CD4-positive, alpha-beta T cell treated with Interleukin-4 for 4 hours (primary cell): ENCODE measurements at places on chromosomes 2 and 18.

DNA sequence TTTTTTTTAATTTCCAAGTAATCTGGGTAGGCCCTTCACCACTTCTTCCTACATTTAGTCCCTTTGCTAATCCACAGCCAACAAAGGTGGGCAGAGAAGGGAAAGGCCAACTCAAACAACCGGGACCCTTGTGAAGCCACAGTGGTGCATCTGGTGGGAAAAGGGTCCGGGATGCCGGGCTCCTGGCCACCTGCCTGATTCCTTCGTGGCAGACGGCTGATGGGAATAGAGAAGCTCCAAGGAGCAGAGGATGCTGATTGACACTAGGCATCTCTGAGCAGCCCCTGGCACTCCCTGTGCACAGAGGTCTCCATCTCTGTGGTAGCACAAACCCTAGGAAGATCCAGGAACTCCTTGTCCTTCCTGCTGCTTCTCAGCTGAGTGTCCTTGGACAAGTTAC lies 37.0 kb downstream of the POLR1A start:
- no peak for DNase-seq

- DNase-seq, result no peak
These were observed 6.7 kb downstream of the GFPT1 start for GRCh38 chr2:69380072-69380917.

DNA sequence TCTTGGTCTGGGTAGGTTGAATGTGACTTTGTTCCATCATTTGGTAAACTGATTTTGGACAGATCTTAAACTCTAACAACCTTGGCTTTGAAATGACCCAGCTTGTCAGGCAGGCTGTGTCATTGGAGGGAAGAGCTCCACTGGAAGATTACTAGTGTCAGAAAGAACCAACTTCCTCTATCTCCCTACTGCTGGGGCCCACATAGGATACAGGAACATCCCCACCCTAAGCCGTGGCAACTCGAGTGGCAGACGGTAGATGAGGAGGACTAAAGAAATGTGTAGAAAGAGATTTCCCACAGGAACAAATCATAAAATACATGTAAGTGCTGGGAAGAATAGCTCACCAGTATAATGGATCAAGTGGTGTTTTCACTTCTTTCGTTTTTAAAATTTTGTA lies 4.3 kb upstream of the G6PC2 start:
- DNase-seq, result no peak

DNA sequence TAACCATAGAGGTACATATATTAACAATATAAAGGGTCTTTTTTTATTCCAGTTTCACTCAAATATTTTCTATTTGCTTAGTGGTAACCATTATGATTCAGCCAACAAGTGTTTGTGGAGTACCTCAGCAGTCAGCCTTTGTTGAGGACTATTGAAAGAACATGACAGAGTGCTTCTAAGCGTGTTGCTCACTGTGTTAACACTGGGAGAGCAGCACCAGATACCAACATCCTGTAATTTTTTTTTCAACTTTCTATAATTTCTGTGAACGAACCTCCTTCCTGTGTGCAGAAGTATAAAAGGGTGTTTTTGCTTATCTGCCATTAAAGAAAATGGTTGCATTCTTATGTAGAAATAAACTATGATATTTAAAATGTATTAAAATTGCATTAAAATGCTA lies 239.0 kb downstream of the PHLPP1 start:
- no peak for DNase-seq

- no peak for DNase-seq
These were observed 143.6 kb downstream of the SPP2 start for GRCh38 chr2:234193977-234194563.

DNA sequence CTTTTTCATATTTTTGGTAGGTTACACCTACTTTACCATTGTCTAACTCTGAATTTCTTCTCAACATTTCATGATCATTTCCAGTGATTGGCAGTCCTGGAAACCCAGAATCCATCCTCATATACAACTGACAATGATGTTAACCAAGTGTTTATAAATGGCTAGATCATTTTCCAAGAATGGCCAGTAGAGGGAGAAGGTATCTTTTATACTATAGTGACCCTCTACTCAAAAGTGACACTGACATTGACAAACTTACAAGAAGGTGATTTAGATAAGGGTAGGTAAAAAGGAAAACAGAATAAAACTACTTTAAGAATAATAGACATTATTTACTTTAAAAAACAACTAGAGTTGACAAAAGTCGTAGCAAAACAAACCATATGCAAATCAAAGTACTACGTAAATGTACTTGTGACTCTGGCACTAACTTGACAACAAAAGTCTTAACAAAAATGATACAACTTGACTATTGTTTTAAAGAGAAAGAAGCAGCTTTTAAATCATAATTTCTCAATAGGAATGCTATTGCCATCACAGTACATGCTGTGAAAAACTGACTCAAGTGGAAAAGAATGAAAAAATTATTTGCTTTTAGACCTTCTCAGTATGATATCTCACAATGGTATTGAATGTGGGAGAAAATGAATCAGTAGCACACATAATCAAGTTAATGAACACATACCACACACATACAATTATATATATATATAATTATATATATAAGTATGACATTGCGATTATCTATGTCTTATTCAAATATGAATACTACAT lies 76.6 kb upstream of the GRB14 start:
- DNase-seq, result no peak

DNA sequence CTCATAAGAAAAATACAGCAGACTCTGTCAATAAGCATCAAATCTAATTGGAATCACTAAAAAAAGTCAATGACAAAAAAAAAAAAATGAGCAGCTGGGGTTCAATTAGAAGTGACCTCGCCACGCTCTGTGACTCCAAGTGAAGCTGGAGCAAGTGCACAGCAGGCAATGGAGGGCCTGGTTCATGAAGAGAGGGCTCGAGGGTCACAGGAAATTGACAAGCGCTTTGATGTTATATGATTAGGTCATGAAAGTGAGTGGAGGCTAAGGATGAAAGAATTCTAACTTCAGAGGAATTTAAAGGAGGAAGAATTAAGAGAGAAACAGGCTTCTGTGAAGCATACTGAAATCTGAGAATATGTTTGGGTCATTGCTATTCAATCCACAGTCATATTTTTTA lies 85.4 kb upstream of the TMEM18 start:
- no peak for DNase-seq

GRCh38 chr2:20568501-20569463 lies 82.1 kb downstream of the HS1BP3 start:
- DNase-seq, result no peak

- no peak for DNase-seq
These were observed 50.7 kb downstream of the BCL2L11 start for GRCh38 chr2:111171337-111171930.

DNA sequence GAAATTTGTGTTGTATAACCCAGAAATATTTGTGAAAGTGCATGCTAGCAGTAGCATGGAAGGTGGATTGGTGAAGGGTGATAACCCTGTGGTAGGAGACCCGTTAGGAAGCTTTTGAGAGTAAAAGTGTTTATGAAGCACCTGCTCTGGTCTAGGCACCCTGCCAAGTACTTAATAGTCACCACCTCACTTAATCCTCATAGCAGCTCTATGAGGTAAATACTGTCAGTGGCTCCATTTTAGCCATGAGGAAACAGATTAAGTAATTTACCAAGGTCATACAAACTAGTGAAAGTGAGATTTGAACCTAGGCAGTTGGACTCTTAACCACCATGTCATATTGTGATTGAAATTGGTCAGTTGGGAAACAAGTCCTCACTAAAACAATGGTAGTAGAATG lies 66.8 kb downstream of the TET3 start:
- DNase-seq, result no peak

DNA sequence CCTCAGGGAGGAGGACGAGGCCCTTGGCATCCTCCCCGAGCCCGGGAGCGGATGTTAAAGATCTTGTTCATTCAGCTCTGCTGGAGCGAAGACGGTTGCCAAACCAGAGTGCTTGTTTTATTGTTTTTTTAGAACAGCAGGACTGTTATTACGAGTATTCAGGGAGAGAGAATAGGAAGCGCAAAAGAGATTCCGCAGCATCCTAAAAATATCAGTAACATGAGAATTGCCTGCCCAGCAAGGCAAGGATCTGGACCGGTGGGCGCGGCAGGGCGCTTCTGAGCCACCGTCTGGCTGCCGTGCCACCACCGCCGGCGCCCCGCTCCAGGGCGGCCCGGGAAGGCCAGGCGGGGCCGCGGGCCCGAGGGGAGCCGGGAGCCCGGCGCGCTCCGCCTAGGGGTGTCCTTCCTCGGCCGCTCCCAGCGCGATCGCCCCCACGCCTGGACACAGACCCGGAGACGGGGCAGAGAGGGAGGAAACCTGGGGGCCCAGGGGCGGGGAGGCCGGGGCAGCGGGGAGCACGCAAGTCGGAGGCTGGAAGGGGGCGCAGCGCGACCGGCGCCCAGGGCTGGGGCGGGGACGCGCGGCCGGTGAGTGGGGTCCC lies 843 bp downstream of the CYS1 start:
- no peak for DNase-seq

GRCh38 chr18:54849683-54850082 lies 21.4 kb downstream of the RAB27B start:
- DNase-seq, result no peak

DNA sequence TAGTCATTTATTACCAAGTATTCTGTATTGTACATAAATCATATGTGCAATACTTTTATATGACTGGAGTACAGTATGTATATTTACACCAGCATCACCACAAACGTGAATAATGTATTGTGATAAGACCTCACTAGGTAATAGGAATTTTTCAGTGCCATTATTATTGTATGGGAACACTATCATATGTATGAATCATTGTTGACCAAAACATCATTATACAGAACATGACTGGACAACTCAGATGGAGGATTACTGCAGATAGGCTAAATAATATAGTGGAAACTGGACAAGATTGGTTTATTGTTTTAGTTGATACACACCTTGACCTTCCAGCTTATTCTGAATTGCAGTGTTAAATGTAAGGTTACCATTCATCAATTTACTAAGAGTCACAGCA lies 33.4 kb downstream of the VAPA start:
- DNase-seq, result no peak

DNA sequence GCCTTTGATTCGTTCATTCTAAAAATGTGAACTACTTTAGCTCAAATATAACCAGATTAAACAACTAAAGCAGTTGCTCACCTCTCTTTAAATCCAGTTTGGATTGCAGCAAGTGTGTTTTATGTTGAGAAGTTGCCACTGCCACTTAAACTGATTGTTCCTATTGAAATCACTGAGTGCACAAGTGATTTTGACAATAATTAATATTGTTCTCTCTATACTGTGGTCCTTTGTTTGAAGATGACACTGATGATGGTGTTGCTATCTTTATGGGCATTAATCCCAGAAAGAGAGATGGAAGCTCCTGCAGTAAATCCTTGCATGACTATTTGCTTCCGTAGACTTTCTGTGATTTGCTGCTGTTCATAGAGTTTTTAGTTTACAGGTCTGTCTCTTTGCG lies 251.4 kb upstream of the ZEB2 start:
- no peak for DNase-seq

DNA sequence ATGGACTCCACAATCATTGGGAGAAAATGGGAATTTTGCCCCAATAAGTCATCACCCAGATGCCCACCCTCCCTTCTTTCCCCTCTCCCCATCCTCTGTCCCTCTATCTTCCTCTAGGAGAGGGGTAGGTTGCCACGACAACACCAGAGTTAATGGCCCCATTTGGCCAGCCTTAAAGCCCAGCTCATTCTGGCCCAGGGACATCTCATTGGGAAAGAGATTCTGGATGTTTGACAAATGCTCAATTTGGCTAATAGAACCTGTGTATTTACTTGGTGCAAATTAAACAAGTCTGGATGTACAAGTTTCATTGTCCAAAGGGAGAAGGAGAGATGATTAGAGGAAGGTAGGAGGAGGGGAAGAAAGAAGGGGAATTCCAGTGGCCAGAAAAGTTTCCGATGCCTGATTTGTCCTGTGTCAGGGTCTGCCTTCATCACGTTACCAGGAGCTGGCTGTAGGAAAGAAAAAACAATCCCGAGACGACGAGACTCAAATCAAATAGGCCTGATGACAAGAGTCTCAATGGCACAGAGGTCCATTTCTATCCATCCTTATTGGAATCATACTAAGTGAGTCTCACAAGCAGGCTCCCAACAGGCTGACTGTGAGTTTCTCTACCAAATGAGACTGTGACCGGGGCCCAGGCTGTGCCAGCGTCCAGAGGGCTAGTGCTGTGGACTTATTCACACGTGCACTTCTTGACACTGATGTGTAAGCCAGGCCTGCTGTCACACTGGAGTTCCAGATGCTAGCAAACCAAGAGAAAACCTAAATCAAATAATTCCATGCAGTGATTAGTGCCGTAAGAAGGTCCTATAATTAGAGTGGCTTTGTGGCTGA lies 265.2 kb upstream of the APCDD1 start:
- DNase-seq, result no peak

GRCh38 chr2:85537600-85538506 lies 1.1 kb upstream of the MAT2A start:
- no peak for DNase-seq

DNA sequence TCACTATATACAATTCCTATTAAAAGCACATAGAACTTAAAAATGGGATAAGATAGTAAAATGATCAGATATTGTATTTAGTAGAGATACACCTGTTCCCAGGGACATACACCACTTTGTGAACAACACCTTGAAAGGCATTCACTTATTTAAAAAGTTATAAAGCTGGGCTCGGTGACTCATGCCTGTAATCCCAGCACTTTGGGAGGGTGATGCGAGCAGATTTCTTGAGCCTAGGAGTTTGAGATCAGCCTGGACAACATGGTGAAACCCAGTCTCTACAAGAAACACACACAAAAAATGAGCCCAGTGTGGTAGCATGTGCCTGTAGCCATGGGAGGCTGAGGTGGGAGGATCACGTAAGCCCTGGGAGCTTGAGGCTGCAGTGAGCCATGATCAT lies 90.9 kb downstream of the RAPGEF4 start:
- no peak for DNase-seq

GRCh38 chr2:92074549-92074898 lies 2796.7 kb upstream of the TEKT4 start:
- DNase-seq, result no peak

- no peak for DNase-seq
These were observed 269.5 kb downstream of the NEDD4L start for GRCh38 chr18:58313491-58314032.

DNA sequence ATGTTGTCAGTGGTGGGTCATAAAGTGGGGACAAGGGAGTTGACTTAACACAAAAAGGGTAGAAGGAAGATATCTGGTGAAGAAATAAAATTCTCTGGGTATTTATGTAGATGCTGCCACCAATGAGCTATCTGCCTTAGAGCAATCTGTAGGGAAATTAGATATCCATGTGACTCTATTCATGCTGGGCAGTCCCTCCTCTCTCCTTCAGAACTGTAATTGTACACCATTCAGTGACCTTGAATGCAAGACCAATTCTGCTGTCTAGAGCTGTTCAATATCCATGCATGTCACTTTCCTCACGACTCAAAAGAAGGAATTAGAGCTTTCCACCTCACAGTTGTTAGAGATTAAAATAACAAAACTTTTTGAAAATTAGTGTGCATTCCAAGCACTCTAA lies 28.6 kb upstream of the TDRD15 start:
- no peak for DNase-seq
